ENCODE measurements at places on chromosomes 5 and 9.

GRCh38 chr9:33374190-33374589 is 28.2 kb downstream of the AQP7 start:
- no peak for DNase-seq

GRCh38 chr5:54454602-54455001 is 897 bp upstream of the HSPB3 start:
- no peak for DNase-seq

DNA sequence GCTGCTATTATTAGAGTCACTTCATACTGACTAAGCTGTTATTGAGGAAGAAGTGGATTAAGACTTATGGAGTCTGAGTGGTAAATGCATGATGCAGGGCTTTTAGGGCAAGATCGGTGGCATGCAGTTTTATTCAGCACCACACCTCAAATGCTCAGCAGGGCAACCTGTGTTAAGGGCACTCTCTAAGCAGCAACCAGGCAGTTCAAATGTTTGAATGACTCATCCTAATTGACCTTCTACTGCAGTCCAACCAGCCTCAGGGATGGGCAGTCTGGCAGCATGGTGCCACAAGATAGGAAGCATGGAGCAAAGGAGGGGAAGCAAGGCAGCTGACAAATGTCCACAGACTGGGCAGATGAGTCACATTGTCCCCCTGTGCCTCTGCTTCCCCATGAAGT is 80.2 kb upstream of the MIER3 start:
- no peak for DNase-seq

DNA sequence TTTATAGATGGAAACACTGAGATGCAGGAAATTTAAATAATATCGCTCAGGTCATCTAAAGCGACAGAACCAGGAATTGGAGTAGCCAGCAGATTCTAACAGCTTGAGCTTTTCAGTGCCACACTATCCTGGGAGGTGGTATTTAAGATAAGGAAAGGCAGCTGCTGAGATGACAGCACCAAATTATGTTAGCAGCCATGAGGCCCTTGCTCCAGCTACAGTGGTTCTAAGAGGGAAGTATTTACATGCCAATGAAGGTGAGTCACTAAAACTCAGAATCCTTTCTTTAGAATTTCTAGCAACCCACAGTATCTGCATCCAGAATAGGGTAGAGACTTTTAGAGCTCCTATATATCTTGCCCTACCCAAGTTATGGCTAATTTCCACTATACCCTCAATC is 127.0 kb upstream of the VLDLR start:
- no peak for DNase-seq

GRCh38 chr5:83512061-83512745 is 40.7 kb downstream of the VCAN start:
- no peak for DNase-seq

DNA sequence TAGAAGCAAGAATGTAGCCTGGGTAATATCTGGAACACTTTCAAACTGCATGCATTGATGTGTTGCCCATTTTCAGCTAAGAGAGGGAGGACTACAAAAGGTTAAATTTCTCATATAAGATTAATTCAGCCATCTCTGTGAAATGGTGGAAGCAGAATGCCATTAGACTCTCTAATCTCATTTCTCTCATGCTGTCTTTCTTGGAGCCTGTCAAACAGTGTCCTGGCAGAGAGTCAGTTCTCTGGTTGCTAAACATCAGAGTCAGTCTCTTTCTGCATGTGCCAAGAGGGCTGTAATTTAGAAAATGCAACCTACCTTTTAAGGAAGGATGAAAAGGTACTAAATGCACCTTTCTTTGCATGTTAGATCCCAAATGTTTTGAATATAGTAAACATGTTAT is 910 bp upstream of the GARNL3 start:
- no peak for DNase-seq

DNA sequence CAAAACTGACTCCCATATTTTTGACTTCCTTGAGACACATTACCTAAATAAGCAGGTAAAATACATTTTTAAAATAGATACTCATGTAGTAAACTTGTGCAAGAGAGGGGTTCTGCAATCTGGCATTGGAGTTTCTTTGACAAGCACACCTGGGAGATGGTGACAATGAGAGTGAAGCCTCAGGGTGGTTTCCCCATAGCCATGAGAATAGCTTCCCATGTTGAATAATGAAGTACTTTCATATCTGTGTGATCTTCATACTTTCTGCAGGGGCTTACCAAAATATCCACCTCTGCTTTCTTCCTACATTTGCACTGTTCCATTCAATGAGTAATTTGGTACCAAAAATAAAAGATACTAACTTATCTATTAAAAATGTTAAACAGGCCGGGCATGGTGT is 44.7 kb upstream of the VCAN start:
- DNase-seq: peak; percentile 20

- no peak for DNase-seq
These were observed 328.2 kb downstream of the SLIT3 start for GRCh38 chr5:168972731-168973130.

- DNase-seq: no peak
These were observed 160.4 kb downstream of the MEF2C start for GRCh38 chr5:88722546-88723073.

DNA sequence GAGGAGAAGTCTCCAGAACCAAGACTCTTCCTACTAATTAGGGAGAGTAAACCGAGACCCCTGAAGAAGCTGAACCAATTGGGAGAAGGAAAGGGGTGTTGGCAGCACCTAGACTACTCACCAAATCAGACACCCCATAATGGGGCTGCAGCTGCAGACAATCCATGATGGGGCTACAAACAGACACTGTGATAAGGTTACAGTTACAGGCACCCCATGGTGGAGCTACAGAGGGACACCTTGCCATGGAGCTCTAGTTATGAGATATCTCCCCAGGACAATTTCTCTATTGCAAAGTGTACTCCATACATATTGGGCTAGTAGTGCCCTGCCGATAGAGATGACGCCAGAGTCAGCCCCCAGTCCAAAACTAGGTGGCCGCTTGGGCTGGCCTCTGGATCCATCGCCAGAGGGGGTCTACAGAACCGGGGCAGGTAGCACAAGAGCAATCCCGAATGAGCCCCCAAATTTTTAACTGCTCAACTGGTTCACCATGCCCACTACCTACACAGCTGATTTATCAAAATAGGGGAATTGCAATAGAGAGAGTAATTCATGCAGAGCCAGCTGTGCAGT is 2.1 kb upstream of the NANS start:
- DNase-seq: no peak

DNA sequence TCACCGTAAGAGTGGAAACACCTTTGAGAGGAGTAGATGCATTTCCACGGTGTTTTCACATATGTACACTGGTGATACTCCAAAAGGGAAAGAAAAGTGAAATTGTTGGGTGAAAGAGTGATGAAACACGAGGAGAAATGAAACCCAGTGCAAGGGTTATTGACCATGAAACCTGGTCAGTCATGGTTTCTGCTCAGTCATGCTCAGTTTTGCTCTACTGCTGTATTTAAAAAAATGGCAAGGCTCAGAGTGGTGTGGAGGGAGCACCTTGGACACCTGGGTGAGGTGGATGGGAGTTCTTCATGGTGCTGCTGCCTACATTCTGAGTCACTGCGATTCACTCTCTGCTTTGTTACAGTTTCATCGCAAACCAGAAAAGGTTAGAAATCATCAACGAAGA is 32.3 kb downstream of the NTRK2 start:
- peak; percentile 55 for DNase-seq

DNA sequence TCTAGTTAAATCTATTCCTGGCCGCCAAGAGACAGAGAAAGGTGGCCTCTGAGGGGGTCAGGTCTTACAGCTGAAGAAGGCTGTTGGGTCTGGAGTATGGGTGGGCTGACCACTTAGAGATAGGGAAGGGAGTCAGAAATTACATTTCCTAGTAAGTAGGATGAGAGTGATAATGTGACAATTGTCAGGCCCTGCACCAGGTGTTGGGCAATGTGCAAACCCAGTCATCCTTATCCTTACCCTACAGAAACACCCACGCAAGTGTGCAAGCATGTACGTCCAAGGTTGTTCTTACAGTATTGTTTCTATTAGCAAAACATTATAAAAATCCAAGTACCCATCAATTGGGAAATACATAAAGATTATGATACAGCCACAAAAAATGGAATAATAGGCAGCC is 9.5 kb downstream of the SPAAR start:
- no peak for DNase-seq

GRCh38 chr9:135147474-135147805 is 60.0 kb downstream of the OLFM1 start:
- no peak for DNase-seq

DNA sequence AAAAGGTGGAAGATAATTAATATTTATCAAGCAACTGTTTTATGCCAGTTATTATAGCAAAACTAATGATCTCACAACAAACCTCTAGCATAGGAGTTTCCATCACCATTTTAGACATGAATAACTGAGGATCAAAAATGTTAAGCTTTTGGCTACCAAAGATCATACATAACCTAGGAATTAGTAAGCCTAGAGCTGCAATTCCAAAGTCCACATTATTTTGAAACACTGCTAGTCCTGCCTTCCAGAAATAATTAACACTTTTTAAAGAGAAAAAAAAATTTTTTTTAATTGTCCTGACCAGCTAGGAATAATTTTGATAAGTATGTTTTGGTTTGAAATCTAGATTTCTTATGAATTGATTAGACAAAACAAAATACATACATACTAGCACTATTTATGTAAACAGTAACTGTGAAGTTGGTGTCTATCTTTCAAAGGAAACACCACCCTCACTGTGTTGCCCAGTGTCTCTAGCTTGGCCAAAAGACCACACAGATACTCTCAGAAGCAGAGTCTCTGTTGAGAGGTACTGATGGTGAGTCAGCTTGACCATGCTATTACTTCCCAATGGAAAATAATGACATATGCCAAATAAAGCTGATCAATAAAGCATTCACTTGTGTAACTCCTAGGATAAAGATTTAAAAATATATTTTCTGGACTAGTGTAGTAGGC is 422.4 kb downstream of the CCDC171 start:
- no peak for DNase-seq

- peak; percentile 3 for DNase-seq
These were observed 141.1 kb upstream of the TARS1 start for GRCh38 chr5:33299621-33300208.

- no peak for DNase-seq
These were observed 445.2 kb downstream of the ZSWIM6 start for GRCh38 chr5:61777292-61777691.

GRCh38 chr5:26339576-26339975 is 698.8 kb downstream of the CDH9 start:
- no peak for DNase-seq

- DNase-seq: peak; percentile 27
These were observed 45.9 kb upstream of the JAK2 start for GRCh38 chr9:4939118-4939561.

GRCh38 chr5:178277866-178278265 is 45.3 kb upstream of the PHYKPL start:
- DNase-seq: no peak

DNA sequence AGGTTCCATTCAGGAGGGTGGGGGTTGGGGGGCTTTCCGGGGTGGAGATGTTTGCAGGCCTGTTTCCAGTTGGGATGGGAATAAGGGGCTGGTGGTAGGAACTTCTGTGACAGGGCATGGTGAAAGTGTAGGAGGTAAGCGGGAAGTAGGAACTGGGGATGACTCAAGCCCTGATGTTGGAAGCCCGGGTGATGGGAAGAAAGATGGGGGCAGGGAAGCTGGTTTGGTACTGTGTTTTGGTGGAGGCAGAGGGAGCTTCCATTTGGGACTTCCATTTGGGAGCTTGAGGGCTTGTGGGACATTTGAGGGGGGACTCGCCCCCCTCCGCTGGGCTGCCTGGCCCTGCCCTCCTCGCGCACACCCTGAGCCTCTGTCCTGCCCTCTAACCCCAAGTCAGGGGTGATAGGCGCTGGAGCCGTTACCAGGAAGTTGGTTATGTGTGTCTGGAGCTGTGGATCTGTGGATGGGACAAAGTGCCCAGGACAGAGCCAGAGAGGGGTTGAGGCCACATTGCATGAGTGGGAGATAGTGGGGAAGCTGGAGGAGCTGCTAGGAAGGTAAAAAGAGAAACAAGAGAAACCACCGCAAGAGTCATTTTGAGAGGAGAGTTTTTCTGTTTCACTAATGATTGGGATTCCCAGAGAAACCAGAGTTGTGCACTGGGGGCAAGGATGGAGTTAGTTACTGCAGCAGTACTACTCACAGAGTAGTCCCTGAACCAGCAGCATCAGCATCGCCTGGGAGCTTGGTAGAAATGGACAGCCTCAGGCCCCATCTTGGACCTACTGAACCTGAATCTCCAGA is 6.6 kb downstream of the RGS14 start:
- peak; percentile 60 for DNase-seq

DNA sequence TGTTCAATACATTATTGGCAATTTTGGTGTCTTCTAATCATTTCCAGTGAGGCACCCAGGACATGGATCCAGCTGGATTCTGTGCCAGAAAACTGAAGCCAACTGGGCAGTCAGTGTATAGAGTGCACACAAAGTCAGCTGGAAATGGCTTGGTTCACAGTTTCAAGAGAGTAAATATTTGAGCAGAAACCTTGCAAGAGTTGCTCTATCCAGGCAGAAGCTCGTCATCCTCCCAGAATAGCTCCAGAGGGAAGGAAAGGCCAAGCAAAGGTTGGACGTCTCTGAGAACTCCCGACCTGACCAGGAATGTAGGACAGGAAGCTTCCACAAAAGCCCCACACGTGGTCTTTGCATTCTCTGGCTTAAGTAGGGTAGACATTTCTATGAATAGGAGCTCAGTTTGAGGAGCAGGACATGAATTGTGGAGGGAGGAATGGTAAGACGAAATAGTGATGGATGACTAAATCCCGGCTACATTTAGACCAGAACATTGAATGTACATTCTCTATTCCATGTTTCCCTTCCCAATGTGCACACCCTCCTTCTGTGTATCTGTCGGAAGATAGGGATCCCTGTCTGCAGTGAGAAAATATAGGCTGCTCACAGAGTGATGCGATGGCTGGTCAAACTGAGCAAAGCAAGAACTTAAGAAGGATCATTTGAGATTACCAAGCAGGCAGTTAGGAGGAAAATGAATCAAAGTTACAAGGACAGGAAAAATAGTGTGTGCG is 72.7 kb upstream of the FCN2 start:
- no peak for DNase-seq

DNA sequence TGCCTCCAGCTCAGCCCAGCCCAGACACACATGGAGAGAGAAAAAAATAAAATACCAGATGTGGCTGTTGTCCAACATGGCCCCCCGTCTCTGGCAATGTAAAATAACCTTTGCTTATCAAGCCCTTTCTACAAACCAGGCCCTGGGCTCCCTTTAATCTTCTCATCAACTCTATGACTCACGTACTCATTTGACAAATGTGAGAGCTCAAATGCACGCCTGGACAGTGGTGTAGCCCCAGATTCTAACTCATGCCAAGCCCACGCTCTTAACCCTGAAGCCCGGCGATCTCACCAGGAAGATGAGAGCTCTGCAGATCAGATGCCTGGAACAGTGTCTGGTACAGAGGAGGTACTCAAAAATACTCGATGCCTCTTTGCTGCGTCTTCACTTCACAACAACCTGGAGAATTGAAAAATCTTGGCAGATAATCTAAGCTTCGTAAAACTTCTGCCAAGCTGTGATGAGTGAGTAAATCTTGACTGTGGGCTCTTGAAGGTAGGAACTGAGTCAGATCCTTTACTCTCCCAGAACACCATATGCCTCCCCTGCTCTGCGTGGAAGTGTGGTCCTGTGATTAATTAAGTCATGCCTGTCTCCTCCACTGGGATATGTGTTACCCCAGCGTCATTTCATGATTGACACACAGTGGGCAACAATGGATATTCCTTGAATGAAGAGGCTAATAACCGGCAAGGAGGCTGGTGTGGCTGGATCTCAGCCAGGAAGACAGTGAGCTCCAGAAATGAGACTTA is 102.0 kb upstream of the FSTL4 start:
- no peak for DNase-seq
